ENCODE measurements at places on chromosomes 6 and 20.

GRCh38 chr6:97136626-97137358 lies 146.2 kb downstream of the MMS22L start:
- DNase-seq = no peak

DNA sequence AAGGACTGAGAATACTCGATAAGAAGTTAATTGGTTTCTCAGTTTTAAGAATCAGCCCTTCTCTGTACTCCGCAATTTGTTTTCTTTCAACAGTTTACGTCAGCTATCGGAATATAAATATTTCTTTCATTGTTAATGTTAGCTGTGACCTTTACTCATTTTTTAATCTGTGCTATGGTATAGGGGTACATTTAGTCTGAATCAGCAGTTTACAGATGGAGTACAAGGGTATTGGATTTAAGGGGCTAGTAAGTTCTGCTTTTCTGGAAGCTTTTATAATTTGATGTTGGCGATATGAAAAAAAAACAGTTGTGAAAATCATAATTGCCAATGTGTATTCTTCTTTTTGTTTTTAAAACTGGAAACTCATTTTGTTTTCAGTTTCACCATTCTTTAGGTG lies 23.0 kb downstream of the FAM135A start:
- no peak for DNase-seq

DNA sequence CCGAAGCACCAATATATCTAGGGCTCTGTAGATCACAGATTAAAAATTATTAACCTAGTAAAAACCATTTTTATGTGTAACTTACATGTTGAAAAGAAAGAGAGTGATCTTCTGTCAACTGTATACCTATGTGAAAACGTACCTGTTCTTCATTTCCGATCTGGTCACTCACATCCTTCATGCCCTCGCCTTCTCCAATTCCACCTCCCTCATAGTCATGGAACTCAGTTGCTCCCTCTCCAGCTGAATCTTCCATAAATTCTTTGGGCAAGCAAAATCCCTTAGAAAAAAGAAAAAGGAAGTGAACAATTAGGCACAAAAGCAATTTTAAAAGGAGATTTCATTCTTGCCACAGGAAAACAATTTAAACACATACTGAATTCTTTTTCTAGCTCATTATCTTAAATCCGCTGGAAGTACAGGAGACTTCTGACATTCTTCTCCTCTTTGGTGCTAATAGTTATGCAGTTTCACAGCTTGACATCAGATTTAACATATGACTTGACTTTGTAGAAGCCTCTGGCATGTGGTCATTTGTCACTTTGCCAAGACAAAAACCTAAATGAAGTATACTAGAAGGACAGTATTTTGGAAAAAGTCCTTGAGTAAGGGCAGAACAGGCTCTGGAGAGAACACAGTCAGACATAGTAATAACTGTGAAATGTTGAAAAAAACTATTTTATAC lies 29.5 kb upstream of the LYRM2 start:
- DNase-seq = no peak

- no peak for DNase-seq
These were observed 32.3 kb upstream of the DUSP22 start for GRCh38 chr6:259901-260508.

- DNase-seq = no peak
These were observed 66.7 kb downstream of the TMEM170B start for GRCh38 chr6:11604215-11604614.

- DNase-seq = no peak
These were observed 12.1 kb downstream of the SRXN1 start for GRCh38 chr20:640674-641515.

GRCh38 chr20:24991897-24992486 lies 559 bp downstream of the APMAP start:
- DNase-seq = no peak

DNA sequence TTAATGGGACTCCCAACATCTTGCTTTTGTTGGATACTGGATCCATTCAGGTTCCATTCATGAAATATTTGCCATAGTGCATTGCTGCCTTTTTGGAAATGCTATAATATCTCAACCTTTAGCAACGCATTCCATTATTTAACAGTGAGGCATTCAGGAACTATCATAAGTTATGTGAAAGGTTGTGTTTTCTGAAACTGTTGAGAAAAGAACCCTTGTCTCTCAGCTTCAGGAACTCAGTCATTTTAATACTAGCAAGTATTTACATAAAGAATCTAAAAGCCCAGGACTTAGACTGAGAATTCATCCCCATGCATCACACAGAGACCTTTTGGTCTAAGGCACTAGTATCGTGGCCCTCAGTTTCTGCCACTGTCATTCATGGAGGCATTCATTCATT lies 24.9 kb upstream of the SASH1 start:
- DNase-seq = no peak

DNA sequence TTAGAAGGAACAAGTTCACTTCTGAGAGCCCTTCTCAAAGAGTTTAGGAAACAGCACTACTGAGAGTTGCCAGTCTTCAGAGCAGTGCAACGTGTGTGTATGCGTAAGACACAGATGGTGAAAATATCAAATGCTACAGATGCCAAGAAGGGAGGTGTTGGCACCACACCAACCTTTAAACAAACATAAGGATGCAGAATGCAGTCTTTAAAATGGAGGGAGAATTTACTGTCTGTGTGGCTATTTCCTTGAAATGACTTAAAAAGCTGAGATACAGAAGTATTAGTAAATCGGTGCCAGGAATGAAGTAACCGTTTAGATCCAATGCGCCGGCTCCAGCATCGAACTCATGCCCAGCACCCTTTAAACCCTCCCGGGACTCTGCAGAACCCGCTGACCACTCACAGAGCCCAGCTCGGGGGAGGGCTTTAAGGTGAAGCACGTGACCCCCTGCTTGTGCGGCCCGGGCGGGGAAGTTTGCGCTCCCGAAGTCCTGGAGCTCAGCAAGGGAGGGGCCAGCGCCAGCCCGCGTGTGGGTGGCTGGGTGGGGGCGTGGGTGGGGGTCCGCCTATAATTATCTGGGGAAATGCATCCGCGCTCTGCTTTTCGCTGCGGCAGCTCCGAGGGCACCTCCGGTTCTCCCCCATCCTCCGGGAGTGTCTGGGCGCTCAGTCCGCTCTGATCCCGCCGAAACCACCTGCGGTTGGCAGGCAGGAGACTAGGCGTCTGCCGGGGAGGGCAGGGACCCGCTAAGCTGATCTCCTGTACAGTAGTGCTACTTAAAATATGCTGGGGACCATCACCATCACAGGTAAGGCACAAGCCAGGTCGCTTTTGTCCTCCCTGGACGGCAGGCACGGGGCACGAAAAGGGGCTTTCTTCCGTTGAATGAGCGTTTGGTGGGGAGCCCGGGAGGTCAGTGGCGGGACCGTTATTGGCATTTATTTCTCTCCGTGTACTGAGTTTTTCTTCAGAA lies 66.0 kb downstream of the ZBTB2 start:
- DNase-seq = peak; percentile 8

DNA sequence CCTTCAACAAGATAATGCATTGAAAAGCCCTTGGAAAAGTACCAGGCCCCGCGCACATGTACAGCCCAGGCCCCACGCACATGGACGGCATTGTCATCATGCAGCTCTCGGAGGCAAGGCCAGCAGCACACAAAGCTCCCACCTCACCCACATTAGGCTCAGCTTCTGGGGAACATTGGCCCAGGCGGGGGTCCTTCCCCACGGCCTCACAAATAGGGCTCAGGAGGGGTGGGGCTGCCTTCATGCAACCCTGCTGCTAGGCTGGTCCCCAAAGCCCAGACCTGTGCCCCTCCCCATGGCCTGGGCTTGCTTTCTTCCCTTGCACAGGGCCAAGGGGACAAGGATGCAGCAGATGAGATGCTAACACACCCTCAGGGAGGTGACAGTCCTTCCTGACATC lies 26.7 kb downstream of the NPEPL1 start:
- DNase-seq = no peak

- no peak for DNase-seq
These were observed 21.6 kb downstream of the DUSP22 start for GRCh38 chr6:313917-314316.

DNA sequence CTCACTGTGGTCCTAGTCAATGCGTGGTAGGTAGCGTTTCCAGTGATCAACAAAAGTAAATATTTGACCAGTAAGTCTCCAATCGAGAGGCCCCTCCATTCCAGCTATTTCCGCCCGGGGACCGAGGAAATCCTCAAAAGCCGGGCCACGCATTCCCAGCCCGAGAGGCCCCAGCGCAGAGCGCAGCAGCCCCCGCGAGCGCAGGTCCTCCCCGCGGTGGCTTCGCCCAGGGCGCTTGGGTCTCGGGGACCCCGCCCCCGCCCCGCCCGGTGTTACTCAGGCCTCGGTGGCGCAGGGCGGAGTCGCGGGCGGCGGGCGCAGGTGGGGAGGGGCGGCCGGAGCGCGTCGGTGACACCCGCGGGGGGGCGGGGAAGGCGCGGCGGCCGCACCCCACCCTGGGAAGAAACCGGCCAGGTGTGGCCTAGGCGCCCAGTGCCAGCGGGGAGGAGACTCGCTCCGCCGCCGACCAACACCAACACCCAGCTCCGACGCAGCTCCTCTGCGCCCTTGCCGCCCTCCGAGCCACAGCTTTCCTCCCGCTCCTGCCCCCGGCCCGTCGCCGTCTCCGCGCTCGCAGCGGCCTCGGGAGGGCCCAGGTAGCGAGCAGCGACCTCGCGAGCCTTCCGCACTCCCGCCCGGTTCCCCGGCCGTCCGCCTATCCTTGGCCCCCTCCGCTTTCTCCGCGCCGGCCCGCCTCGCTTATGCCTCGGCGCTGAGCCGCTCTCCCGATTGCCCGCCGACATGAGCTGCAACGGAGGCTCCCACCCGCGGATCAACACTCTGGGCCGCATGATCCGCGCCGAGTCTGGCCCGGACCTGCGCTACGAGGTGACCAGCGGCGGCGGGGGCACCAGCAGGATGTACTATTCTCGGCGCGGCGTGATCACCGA lies at the start of gene DSP:
Gene DSP, plus strand, starts transcription at position 497 of the 890 bp plus-strand sequence. Its CDS starts 245 bp downstream, at position 742.
- DNase-seq = no peak

DNA sequence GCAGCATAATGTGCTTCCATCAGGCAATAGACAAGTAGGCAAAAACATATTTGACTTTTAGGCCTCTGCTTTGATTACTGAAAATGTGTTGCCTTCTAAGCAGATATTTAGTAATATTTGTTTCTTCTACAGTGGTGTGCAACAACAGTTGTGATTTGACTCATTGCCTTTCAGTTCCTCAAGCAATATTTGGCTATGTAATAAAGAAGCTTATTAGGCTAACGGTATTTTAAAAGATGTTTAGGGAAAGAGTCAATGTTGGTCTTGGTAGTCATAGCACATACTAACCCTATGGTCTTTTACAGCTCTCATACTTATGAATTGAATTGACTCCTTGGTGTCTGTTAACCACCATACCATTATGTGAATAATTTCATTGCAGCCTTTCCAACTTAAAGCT lies 124.1 kb downstream of the GRIK2 start:
- no peak for DNase-seq

DNA sequence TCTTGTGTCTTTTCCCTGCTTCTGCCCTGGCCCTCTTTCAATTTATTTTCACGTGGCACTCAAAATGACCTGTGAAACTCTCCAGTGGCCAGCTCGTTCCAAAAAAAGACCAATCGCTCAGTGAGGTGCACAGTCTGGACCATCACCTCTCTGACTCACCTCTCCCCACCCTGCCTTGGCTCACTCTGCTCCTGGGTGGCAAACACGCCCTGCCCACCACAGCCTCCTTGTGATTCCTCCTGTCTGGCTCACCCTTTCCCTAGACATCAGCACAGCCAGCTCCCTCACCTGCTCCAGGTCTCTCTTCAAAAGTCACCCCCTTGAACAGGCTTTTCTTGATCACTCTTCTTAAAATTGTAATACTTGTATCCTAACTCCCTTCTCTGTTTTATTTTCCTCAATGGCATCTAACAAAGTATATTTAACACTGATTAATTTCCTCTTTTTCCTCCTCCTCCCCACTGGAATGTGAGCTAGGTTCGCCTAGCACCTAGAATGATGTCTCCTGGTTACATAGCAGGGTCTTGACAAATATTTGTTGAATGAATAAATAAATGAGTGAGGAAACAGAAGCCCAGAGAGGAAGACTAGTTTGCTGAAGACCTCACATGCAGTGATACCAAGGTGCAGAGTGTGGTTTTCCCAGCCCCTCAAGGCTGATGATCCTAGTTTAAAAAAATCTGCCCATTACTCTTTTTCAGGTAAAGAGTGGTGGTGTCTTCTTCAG lies 109.0 kb downstream of the GJA10 start:
- no peak for DNase-seq

GRCh38 chr6:14384175-14384949 lies 266.8 kb downstream of the CD83 start:
- no peak for DNase-seq

DNA sequence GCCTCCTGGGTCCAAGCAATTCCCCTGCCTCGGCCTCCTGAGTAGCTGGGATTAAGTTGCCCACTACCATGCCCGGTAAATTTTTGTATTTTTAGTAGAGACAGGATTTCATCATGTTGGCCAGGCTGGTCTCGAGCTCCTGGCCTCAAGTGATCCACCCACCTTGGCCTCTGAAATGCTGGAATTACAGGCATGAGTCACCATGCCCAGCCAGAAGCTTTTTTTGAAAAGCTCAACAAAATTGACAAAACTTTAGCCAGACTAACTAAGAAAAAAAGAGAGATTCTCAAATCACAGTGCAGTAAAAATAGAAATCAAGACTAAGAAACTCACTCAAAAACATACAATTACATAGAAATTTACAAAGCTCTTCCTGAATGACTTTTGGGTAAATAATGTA lies 420.6 kb downstream of the COL12A1 start:
- DNase-seq = no peak

DNA sequence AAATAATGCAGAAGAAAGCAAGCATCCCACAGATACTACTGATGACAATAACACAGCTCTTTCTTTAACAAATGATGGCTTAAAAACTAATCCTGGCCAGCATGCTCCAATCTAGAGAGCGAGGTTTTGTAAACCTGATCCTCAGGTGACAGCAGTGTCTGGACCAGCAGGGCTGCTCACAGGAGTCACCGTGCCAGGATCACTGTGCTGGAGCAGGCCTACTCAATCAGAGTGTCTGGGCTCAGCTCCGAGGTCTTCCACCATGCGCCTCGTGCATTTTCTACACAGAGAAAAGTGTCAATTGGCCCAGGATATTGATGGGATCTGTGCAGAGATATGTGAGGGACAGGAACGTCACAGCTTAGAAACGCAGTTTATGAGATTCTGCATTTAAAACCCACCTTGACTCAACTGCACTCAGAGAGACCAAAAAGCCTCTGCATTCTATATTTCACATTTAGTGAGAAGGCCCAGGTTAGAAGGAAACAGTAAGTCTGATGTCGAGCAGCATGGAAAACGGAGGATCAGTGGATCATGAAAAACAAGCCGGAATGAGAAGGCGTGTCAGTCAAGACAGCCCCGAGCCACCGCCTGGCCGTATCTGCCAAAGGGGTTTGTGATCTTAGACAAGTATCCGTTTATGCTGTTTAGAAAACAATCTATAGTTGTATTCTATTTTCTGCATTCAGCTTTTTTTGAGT lies 7.8 kb downstream of the RAMACL start:
- DNase-seq = no peak

DNA sequence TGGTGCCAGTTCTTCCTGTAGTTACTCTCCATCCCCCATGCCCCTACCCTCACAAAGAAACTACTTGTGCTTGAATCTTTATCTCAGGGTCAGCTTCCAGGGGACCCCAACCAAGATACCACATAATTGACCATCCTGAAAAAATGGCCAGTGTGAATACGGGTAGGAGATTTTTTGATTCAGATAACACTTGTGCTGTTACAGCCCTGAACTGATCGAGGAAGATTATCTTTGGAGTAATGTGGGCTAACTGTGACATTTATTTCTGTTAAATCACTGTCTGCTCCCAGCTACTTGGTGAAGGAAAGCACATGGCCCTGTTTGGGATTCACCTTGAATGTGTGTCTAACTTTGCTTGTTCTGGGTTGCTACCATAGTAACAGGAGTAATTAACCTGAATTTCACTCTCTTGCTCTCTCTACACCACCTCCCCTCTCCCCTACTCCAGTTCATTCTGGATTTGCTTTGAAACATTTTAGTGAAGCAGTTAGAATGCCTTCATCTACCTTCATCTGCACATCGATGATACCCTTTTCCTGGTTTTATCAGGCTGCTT lies 219.6 kb upstream of the CHD6 start:
- no peak for DNase-seq
